Central memory CD8-positive, alpha-beta T cell (primary cell): ENCODE measurements at places on chromosomes 6 and 20.

- peak; percentile 51 for DNase-seq
These were observed 114.5 kb downstream of the FYN start for GRCh38 chr6:111758608-111759329.

- DNase-seq, result no peak
These were observed 82.9 kb downstream of the RPP40 start for GRCh38 chr6:4920914-4921410.

GRCh38 chr6:73045609-73046008, 179.7 kb downstream of the KHDC1L start:
- no peak for DNase-seq

DNA sequence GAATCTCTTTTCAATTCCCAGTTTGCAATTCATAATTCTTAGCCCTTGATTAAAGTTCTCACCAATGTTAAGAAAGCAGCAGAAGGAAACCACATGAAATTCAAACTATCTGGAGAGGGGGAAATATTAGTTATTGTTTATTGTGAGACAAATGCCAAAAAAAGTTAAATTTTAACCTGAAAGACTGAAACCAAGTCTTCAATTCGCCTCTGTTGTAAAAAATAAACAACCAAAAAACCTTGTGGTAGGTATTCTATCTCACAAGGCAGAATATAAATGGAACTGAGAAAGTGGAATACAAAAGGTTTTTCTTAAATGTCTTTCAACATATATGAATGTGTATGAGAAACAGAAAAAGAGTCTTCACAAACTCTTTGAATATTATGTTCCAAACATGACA, 24.8 kb downstream of the TMX4 start:
- no peak for DNase-seq

- no peak for DNase-seq
These were observed 12.3 kb upstream of the PRIM2 start for GRCh38 chr6:57305107-57305506.

- no peak for DNase-seq
These were observed 555 bp upstream of the ZBTB46 start for GRCh38 chr20:63831646-63831992.

GRCh38 chr6:149560736-149561135, 5.4 kb upstream of the GINM1 start:
- DNase-seq, result no peak

DNA sequence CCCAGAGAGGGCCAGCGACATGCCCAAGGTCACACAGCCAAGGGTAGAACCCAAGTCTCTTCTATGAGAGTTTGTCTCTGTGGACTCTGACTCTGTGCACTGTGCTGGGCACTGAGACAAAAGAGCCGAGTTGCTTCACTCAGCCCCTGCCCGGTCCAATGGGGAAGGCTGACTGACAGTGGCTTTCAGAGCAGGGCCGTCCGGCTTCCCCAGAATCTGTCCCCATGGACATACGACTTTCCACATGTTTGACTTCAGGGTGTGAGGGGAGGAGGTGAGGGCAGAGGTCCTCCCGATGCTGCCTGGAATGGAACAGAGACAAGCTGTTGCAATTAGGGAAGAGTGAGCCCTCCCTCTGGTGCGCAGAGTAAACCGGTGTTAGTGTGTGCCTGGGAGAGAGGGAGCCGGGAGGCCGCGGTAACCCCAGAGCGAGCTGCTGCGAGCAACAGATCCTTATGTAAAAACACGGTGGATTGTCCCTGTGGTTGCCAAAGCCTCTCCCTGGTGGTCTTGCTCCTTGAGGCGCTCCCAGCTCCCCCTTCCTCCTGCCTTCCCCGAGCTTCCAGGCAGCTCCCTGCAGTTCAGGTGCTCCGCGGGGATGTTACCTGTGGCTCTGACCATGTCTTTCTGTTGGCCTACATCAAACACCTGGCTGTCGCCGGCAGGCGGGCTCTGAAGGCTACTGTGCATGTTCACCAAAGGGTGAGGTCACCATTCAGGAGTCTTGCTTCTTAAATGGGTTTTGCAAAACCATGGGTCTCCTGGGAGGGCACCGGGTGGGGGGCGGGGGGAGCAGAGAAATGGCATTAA, 672 bp downstream of the SIRPA start:
- DNase-seq, result no peak

DNA sequence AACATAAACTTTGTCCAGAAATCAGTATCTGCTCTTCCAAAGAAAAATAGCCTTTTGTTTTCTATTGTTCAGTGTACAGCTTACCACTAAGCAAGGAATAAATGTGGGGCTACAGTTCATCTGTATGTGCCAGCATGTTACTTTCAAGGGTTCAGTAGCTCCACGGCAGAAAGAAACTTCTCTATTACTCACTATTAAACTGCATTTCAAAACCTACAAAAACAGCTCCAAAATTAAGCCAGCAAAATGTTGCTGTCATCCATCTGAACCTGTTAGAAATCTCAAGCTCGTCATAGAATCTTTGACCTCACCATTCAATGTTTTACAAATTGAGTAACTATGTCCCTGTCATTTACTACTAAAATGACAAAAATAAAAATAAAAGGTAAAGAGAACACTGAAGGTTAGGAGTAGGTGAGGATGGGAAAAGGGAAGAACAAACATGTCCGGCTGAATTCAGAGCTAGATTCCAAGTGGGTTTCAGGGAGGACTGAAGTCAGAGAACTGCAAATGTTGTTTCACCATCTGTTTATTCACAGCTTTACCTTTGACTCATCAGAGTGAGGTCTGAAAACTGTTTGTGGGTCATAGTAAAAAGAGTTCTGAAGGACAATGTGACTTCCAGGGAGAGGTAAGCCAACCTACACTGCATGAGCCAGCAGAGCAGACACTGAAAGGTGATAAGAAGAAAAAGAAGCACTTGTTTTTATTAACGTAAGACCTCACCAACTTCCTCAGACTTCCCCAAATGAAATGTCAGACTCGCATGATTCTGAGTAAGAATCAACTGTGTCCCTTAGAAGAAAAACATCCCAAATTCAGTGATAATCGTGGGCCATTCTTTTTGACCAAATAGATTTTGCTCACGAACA, 62.0 kb downstream of the ATXN1 start:
- DNase-seq, result no peak

DNA sequence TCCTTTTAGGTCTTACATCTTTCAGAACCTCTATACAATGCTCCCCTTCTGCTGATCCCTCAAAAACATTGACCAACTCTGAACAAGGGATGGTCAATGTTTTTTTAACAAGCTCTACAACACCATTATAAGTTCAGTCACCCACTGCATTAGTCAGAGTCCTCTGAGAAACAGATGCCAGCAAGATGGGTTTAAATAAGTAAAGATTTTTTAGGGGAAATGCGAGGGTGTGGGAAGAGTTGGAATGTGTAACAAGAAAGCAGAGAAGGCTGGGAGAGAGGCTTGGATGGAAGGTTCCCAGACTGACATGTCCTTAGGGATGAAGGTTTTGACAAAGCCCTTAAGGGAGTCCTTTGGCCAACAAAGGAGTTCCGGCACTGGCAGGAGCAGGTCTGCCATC, 478.3 kb downstream of the FRK start:
- no peak for DNase-seq

GRCh38 chr20:33650111-33650752, 11.9 kb upstream of the C20orf144 start:
- DNase-seq, result no peak
